ENCODE measurements at places on chromosomes 16 and 17.

DNA sequence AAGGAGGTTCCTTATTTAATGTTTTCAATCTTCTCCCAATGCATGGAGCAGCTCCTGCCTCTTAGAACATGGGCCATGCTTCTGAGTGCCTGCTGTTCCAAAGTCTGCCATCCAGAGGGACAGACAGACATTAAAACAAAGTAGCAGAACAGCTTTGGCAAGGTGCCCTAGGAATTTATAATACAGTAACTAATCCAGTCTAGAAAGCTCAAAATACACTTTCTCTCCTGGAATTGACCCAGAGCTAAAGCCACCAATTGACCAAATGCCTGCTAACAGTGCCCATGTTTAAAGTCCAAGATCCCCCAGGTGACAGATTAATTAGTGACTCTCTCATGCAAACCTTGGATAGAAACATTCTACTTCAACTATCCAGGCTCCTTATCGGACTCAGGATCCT lies 11.1 kb upstream of the CHRNE start:
- DNase-seq: no peak

DNA sequence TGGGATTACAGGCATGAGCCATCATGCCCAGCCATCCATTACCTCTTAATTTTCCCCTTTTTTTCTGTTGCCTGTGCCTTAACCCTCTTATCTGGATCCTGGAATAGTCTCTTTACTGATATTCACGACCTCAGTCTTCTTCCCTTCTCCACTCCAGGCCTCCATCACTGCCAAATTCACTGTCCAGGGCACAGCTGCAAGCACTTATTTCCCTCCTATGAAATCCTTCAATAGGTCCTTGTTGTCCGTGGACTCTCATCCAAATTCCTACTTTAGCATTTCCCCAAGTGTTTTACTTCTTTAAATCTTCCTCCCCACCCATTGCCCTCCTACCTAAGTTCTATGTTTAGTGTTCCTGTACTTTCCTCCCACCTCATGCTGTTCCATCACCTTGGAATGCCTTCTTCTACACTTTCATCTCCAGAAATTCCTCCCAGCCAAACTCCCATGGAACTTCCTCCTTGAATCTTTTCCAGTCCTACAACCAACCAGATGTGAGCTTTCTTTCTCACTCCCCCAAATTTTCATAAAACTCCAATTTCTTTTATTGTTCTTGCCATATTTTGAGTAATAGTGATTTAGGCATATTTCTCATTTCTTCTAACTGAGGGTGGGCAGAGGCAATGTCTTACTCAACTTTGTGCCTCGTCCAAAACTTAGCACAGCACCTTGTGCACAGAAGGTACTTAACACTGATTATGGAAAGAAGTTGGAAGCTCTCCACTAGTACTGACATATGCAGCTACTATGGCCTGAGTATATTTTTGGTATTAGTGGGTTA lies 35.3 kb downstream of the FAM20A start:
- no peak for DNase-seq

DNA sequence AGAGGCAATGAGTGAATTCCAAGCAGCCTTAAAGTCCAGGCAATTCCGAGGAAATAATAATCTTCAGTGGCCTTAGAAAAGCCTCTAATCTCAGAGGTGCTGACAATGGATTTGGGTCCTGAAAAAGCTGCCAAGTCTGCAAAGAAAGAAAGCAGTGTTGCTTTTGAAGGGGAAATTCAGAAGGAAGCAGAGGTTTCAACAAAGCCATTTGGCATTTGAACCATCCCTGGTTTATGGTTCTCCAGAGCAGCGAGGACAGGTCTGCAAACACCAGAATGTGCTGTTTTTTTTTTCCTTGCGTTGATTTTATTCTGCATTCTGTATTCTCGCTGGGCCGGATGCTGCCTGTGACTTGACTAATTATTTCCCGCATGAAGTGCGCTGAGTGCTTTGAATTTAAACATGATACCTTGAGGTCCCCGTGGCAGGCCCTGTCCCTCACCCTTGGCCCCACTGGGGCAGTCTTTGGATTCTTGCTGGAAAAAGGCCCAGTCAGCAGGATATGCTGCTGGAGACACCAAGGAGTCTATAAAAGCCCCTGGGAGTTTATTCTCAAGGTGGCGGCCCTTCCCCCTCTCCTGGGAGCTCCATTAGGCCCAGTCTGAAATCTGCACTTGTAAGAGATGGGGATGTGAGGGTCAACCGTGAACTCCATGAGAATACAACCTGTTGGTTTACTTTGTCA lies 338.3 kb downstream of the HAPSTR1 start:
- DNase-seq: no peak

DNA sequence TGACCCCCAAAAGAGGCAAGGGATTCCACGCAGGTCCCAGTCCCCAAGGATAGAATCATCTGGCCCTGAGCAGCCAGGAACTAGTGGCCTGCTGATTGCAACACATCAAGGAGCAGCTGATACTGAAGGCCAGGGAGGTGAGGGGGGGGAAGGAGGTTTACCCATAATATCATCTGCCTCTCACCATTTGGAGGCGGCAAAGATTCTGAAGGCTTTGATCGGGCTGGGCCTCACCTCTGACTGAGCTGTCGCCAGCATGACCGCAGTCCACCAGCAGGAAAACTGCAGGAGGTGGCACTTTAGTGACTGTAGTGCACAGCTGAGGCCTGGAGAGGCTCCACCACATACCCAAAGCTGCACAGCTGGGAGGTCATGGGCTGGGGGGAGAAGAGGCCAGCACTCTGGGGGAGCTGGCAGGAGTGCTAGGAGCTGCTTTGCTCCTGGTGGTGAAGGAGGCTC lies 20.5 kb upstream of the ITGA3 start:
- peak; percentile 51 for DNase-seq

DNA sequence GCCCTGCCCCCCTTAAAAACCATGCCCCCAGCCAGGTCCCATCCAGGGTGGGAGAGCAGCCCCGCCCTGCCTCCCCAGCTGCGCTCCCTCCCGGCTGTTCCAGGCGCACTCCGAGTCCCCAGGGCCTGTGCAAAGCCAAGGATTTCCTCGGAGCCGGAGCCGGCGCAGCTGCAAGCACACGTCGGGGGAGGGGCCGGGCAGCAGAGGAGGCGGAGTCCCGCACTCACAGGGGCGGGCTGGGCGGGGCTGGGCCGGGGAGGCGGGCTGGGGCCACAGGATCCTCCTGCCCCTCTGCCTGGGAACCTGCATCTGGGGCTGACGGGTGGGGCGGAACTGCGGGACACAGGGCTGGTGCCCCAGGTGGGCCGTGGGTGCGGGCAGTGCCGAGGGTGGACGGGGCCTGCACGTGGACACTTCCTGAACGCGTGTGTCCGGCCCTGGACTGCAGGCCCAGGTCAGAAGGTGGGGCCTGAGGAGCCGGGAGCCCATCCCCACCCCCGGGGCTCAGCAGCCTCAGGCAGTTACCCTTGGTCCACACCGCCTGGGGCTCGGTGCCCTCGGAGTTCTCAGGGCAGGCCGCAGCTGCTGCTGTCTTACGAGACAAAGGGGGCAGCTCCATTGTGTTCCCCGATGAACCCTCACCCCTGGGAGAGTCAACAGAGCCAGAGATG lies 24.0 kb upstream of the SSTR5 start:
- DNase-seq: peak; percentile 24

GRCh38 chr17:65139101-65139764 lies 2.1 kb downstream of the RGS9 start:
- DNase-seq: no peak

GRCh38 chr16:88478889-88479792 lies 26.1 kb downstream of the ZFPM1 start:
- no peak for DNase-seq

DNA sequence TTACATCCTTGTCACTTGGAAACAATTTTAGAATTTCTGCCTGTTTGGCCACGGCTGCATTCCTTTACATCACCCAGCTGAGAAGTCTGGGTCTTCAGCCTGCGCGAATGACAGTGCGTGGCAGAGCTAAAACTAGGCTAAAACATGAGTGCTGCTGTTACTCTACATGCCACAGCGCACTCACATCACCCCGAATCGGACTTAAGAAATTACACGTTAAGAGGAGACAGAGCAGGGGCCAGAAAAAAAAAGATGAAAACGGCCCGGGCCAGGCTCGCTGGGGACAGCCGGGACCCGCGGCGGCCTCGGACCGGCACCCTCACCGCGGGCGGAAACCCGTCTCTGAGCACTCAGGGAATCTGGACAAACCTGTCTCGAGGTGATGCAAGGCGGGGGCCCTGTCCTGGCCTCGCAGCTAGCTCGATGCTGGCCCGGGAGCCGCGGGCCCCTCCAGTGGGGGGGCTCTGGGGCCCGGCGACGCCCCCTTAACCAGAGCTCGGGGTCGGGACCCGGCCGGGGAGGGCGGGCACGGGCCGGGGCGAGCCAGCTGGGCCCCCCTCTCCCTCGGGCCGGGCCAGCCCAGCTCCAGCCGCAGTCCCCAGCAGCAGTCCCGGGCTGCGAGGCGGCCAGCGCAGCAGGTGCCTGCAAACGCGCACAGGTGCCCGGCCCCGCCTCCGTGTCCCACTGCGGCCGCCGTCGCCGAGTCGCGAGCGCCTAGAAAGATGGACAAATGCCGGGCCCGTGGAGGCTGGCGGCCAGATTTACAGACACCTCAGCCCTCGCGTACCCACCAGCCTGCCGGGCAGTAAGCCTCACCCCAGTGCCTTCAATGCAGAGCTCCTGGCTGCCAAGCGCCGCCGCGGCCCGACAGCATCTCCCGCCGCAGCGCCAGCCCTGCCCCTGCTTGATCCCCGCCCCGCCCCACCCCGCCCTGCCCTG lies at the start of gene AKTIP:
TSS of gene AKTIP (minus strand) at position 879 of the 939 bp plus-strand sequence. CDS start 2,950 bp downstream, outside the sequence.
- DNase-seq: peak; percentile 34

DNA sequence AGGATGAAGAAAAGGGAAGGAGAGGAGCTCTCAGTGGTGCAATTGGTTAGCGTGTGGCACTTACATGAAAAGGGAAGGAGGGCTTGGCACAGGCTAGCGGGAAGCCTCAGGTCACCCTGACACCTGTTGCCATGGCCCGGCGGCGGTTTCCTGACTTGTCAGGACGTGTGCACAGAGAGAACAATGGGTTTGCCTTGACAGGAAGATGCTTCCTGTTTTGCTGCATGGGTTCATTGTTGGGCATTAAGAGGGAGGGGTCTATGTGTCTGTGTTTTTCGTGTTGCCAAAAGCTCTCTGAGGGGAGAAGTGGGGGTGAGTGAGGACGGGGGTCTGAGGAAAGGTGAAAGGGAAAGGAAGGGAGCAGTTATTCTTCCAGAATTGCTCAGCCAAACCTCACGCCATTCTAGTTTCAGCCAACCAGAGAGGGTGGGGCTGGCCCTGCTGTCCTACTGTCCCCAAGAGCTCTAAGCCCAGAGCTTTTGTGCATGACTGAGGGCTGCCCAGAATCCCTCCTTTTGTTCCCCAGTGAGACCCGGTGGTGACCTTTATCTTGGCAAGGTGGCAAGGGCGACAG lies 17.1 kb upstream of the CCR7 start:
- no peak for DNase-seq

- DNase-seq: no peak
Observed at GRCh38 chr17:47895347-47895855, 635 bp upstream of the SP2 start.
